Activated naive CD4-positive, alpha-beta T cell treated with anti-CD3 and anti-CD28 coated beads for 36 hours (primary cell): ENCODE measurements at places on chromosomes 7 and 10. TPM values are rescaled to one million over a fixed set of nuclear protein-coding genes. Genes with fewer than 3 reads are reported as not detected.

- DNase-seq: peak; percentile 63
- no peak overlapping the region for H3K27ac ChIP-seq
These were observed 25.6 kb upstream of the CRTAC1 start for GRCh38 chr10:98055841-98056516.

- DNase-seq: no peak
- no peaks in the 10 kb centered on the region for H3K4me1 ChIP-seq
- no peaks in the 10 kb centered on the region for H3K36me3 ChIP-seq
These were observed 25.7 kb upstream of the FAM180A start for GRCh38 chr7:135774284-135774683.

DNA sequence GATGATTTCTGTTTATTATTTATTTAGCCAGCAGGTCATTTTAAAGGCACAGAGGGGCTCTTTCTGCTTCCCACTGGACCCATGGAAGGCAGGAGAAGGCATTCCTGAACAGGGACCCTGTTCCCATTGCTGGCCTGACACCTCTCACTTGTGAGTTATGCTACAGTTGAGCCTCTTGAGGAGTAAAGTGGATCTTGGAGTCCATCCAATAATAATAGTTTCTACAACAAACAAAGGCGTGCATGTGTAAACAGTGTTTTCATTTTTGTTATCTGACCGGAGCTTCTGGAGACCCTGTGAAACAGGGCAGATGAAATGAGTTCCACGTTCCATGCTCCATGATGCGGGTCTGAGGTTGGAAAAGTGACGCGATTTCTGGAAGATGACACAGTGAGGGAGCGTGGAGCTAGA, 127.3 kb upstream of the HABP2 start:
- DNase-seq: no peak
- peaks cover 4% of the 10 kb centered on the region for H3K27me3 ChIP-seq
- no peak overlapping the region for H3K4me3 ChIP-seq
- H3K36me3 ChIP-seq: no peaks in the 10 kb centered on the region
- no peak overlapping the region for H3K27ac ChIP-seq

DNA sequence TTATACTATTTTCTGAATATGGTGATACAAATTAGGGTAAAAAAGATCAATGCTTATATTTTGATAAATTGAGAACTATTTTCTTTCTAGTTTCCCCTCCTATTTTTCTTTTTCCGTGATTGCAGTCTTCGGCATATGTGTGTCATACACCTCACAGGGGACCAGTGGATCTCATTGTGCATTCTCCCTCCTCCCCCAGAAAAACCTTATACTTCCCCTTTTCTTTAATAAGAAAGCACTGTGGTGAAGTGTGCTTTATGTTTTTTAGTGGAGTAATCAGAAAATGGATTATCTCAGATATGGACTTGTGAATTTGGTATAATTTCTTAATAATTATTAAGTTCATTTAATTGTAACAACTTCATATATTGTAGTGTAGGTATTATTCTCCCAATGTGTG, 72.8 kb downstream of the BICC1 start:
- no peak overlapping the region for H3K4me3 ChIP-seq
- H3K36me3 ChIP-seq: no peaks in the 10 kb centered on the region
- peaks cover 15% of the 10 kb centered on the region for H3K27me3 ChIP-seq

Gene VSIR
- total RNA-seq: 55.5 TPM

Gene IQUB
- not detected for total RNA-seq

DNA sequence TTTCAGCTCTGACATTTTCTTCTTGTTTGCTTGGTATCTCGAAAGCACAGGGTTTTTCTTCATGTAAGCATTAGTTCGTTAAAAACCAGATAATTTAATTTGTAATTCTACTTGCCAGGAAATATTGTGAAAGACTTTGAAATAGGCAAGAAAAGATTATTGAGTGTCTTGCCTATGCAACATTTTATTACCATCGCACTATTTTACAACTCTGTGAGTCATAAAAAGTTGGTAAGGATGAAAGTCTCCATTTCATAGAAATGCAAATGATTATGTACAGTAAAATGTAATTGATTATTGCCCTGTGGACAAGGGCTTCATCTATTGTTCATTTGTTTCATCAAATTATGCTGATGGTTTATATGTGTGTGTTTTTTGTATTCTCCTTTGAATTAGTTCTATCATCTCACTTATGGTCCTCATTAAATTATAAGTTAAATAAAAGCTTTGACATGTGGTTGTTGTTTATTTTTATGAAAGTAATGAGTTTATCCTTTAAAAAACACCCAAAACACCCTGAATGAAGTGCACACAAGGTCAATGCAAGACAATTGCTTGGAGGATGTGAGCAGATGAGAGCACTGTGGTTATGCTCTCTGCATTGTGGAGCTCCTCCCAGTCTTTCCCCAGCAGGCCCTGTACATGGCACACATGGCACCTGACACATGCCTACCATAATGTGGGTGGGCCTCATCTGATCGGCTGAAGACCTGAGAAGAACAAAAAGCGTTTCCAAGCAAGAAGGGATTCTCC, 230.8 kb downstream of the CXCL12 start:
- H3K4me3 ChIP-seq: no peak overlapping the region
- DNase-seq: no peak
- H3K4me1 ChIP-seq: no peaks in the 10 kb centered on the region
- no peak overlapping the region for H3K27ac ChIP-seq

Gene ETV1
- total RNA-seq: not detected

DNA sequence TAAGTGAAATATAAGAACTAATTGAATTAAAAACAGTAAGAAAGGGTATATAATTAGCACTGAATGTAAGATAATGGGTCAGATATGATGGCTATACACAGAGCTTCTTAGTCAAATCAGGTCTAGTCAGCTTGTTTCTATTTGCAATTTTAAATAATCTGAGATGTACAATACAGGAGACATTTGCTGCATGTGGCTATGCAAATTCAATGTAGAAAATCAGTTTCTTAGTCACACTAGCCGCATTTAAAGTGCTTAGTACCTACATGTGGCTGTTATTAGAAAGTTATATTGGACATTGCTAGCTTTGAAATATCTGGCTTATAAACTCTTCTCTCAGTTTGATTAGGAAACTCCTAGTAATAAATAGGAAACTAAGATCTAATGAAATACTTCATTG, 25.3 kb downstream of the CCDC7 start:
- peaks cover 14% of the 10 kb centered on the region for H3K36me3 ChIP-seq
- no peak overlapping the region for H3K4me3 ChIP-seq
